ENCODE measurements at places on chromosomes 11 and 22. TPM values are rescaled to one million over a fixed set of nuclear protein-coding genes. Genes with fewer than 3 reads are reported as not detected.
A peak's percentile ranks its signal among the peaks of the same experiment; 100 is the strongest.

OR56A5 gene
- total RNA-seq = not detected

- no peak for DNase-seq
These were observed 753.0 kb downstream of the NTM start for GRCh38 chr11:132123449-132123848.

GRCh38 chr22:37282385-37282677 is at the start of gene CYTH4:
TSS of gene CYTH4 (plus strand) at chr22:37282508. CDS start at chr22:37282570, 62 bp downstream.
- DNase-seq = peak; percentile 53

KRTAP5-10 gene
- total RNA-seq = not detected

GRCh38 chr22:36405671-36406538 is 18.1 kb upstream of the MYH9 start:
- no peak for DNase-seq

TNNT3 gene
- total RNA-seq = not detected

DNA sequence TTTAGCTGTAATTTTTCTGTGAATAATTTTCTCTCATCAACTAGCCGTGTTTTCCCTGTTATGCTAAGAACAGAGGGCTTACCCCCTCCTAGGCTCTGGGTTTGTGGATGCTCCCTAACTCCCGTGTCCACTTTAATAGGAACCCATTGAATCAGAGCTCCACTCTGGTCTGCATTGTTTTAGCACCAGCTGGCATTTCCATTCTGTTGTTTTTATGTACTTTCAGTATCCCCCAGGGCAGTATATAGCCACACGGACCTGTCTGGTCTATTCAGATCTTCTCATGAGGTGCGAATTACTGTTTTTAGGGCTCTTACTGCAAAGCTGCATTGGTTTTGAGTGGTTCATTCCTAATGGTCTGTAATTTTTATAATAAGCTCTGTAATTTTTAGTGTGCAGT is 16.0 kb downstream of the POLD3 start:
- DNase-seq = peak; percentile 8

- DNase-seq = no peak
These were observed 1378.9 kb downstream of the BRD1 start for GRCh38 chr22:48448821-48449220.

GRCh38 chr11:125416981-125417935 is 78.8 kb downstream of the FEZ1 start:
- no peak for DNase-seq

CD6 gene
- total RNA-seq = not detected

GRCh38 chr11:22666325-22666687 is at the start of gene GAS2:
TSS of gene GAS2 (plus strand) at chr11:22666611. CDS start at chr11:22674870, 8,259 bp downstream.
- no peak for DNase-seq

IGF2 gene
- total RNA-seq = 22.0 TPM

- DNase-seq = no peak
These were observed 27.7 kb upstream of the SHANK2 start for GRCh38 chr11:71279916-71280645.

- peak; percentile 58 for DNase-seq
These were observed 469 bp upstream of the OSBP2 start for GRCh38 chr22:30694171-30694639.

SYT13 gene
- total RNA-seq = under 0.01 TPM

DNA sequence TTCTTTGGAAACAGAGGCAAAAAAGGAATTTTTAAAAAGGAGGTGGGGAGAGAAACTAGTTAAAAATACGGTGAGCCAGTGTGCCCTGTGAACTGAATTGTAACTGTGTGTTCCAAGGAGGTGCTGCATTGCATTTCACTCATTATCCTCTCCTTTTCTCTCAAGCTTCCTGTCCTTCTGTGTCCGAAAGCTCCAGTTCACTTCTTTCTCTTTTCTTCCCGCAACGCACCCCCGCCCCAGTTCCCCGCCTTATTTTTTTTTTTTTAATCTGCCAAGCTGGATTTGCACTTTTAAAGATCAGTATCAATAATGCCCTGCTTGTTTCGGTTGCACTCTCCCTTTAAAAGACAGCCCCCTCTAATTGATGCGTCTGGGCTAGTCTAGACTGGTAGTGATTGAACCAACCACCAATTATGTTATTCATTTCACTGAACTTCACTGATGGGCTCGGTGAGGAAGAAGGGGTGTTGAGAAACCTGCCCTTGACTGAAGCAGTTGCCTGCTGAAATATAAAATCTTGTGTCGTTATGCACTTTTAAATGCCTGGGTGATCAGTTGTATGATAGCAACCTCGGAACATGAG is 18.5 kb downstream of the BLID start:
- no peak for DNase-seq

CCDC116 gene
- total RNA-seq = 0.13 TPM

GRCh38 chr11:13857828-13858227 is 104.7 kb upstream of the SPON1 start:
- DNase-seq = no peak

GRCh38 chr11:1153105-1153950 is 4.4 kb upstream of the MUC5AC start:
- DNase-seq = no peak

MYH9 gene
- total RNA-seq = 480 TPM

DNA sequence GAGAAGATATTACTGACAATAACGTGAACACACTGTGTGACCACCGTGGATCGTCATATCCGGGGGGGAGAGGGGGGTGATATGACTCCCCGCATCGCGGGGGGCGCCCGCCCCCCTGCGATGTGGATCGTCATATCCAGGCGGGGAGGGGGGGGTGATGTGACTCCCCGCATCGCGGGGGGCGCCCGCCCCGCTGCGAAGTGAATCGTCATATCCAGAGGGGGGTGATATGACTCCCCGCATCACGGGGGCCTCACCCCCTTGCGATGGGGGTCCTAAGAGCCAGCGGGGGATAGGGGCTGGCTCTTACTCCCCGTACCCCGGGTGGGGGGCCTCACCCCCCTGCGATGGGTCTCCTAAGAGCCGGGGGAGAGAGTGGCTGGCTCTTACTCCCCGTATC is 19.9 kb downstream of the UNC93B1 start:
- DNase-seq = no peak

YPEL4 gene
- 0.13 TPM for total RNA-seq

GRCh38 chr11:76837696-76838677 is 22.7 kb upstream of the ACER3 start:
- DNase-seq = no peak

GRCh38 chr11:114598461-114598860 is 2.9 kb upstream of the NXPE4 start:
- DNase-seq = no peak

FADD gene
- total RNA-seq = 52.0 TPM

- no peak for DNase-seq
These were observed 21.1 kb downstream of the PHLDA2 start for GRCh38 chr11:2908130-2908529.

YAP1 gene
- 109 TPM for total RNA-seq

GRCh38 chr22:38870312-38870741 is 1.7 kb downstream of the CBX6 start:
- peak; percentile 86 for DNase-seq

- DNase-seq = no peak
These were observed 5.3 kb downstream of the YAP1 start for GRCh38 chr11:102115557-102115956.

GRCh38 chr22:50314455-50315288 is 7.2 kb upstream of the PLXNB2 start:
- peak; percentile 58 for DNase-seq

LINC01488 gene
- total RNA-seq = not detected

- no peak for DNase-seq
These were observed 38.3 kb downstream of the KCNJ4 start for GRCh38 chr22:38416621-38417251.

DEFB131B gene
- total RNA-seq = not detected

SNX32 gene
- total RNA-seq = 0.51 TPM

DNA sequence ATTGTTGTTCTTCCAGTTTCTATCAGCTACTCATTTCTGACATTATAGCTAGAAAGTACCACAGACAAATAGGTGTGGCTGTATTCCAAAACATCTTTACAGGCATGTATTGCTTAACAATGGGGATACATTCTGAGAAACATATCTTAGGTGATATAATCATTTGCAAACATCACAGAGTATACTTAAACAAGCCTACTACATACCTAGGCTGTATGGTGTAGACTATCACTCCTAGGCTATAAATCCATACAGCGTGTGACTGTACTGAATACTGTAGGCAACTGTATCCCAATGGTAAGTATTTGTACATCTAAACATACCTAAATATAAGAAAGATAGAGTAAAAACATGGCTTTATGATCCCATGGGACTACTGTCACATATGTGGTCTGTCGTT is 231.8 kb downstream of the ETS1 start:
- no peak for DNase-seq

GRCh38 chr11:69317401-69318092 is 23.6 kb downstream of the MYEOV start:
- no peak for DNase-seq

DNA sequence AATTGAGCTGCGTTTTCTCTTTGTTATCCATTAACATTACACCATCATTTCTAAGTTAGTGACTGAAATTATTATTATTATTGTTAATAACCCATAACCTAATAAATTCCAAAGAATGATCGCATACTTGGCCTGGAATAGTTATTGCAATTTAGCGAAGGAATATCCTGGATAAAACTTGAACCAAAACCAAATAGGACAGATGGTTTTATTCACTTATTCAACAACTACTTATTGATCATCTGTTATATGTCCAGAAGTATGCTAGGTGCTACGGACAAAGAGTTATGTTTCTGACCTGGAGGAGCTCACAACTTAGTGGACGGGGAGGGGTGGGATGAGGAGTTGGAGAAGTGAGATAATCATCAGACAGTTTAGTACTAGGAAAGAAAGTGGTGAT is 44.8 kb upstream of the ARHGAP20 start:
- no peak for DNase-seq

GRCh38 chr11:109756521-109756920 is 334.5 kb downstream of the C11orf87 start:
- no peak for DNase-seq

HSPB2 gene
- total RNA-seq = not detected

GRCh38 chr11:12212174-12212820 is 101.9 kb downstream of the MICAL2 start:
- no peak for DNase-seq

DNA sequence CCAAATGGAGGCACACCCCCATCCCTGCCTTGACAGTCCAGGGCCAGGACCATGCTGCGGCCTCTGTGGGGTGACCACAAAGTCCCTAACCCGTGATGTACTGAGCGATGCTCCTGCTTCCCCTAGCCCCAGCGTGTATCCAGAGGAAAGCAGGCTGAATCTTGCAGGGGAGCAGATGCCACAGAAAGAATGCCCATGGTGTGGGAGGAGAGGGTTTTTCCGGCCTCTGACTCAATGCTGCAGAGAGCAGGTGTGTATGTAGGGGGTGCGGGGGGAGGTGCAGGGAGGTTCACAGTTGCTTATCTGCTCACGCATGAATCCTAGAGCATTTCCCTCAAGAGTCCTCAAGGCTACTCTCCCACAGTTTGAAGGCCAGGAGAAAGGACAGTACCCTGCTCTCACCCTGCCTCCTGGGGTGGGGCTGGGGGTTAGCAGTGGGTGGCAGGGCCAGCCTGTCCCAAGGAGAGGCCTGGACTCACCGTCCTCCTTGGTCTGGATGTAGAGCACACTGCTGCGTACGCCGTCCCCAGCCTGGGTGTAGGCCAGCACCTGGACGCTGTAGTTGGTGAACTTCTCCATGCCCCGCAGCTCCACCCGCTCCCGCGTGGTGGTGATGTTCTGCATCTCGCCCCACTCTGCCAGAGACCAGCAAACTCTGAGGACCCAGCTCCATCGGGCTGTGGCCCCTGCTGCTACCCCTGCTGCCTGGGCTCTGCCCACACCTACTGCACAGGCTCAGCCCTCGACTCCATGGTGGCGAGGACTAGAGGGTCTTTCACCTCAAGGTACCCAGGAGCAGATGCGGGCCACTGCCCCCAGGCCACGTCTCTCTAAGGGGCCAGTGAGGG is 130.8 kb downstream of the CEP164 start:
- no peak for DNase-seq

Measured in dermis microvascular lymphatic vessel endothelial cell (primary cell).